ENCODE measurements at places on chromosomes 6 and 20.

- no peak for DNase-seq
Observed at GRCh38 chr6:138105446-138105845, 1.8 kb downstream of the PERP start.

- DNase-seq, result no peak
Observed at GRCh38 chr6:11223286-11223864, 9.1 kb downstream of the NEDD9 start.

DNA sequence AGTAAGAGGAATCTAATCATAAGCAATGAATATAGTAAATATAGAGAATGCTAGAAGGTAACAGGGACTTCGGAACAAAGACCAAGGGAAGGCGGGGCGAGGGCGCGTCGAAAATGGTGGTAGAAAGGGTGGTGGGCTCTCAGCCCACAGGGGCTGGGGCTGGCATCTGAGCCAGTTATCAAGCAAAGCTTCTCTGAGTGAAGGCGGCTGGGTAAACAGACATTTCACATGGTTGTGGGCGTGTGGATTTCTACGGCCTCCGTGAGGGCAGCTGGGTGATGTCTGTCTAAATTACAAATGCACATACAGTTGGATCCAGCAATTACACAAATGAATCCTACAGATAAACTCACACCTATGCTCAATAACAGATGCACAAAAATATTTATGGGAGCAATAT, 56.6 kb downstream of the TOX2 start:
- DNase-seq, result no peak

DNA sequence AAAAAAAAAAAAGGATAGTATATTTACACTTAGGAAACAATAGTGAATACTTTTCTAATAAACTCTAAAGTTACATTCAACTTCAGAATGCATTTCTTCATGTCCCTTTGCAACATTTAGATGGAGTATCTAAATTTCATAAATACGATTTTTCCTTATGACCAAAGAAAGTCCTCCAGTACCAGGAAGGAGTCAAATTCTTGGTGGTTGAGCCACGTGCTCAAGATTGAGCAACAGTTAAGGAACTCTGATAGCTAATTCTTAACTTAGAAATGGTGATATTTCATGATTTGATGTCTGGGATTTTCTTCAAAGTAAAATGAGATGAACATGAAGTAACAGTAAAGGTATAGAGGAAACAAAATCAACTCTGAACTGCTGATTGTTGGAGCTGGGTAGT, 92.7 kb downstream of the SASH1 start:
- no peak for DNase-seq

- DNase-seq, result peak; percentile 58
Observed at GRCh38 chr20:37392441-37393195, 46.7 kb downstream of the SRC start.

DNA sequence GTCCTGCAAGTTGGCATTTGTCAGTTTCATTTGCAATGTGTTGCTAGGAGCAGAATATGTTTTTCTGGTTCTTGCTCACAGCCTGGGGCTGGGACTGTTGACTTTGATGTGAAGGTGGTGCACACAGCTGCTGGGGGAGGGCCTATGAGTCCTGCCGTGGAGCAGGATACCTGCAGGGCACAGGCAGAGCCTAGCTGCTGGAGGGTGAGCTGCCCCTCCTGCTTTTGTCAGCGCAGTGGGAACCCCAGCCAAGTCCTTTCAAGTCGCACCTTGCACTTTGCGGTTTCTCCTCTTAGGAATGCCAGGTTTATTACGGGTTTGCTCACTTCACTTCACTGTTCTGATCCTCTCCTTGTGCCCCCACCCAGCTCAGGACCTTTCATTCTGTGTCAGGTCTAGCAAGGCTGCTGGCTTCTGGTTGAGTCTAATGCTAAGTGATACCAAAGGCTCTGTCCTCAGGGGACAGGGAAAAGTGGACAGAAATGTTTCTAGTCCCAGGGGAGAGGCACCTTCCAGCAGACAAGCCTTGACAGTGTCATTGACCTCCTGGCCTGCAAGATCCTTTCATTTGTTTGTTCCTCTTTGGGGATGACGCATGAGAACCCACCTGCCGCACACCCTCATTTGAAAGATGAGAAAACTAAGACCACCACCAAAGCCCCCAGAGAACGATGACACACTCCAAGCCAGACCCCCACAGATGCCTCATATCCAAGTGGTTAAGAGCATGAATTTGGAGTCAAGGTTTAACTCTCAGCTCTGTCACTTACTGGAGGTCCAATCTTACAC, 2.7 kb upstream of the SPO11 start:
- DNase-seq, result no peak

- DNase-seq, result peak; percentile 43
Observed at GRCh38 chr20:53163486-53163885, 191.3 kb downstream of the TSHZ2 start.

DNA sequence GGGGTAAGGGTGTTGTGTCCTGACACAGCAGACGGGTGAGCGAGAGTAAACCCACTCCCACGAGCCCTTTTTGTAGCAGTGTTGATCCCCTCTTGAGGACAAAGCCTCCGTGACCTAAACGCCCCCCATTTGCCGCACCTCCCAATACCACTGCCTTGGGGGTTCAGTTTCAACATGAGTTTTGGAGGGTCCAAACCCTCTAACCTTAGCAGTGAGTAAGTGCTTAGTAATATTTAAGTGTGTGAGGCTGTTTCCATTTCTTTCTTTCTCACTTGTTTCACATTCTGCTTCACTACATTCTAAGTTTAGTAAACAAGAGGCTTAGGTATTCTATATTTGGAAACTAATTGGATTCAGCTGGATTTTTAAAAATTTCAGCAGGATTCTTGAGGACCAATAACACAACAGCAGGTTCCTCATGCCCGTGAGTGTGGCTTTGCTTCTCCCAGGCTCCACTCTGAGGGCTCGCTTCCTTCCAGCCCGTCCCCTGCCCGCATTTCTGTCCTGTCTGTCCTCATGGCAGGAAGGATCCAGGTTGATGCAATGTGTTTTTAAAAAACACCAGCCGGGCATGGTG, 41.2 kb downstream of the SNX9 start:
- no peak for DNase-seq

GRCh38 chr6:33252759-33253158, 18.9 kb downstream of the VPS52 start:
- DNase-seq, result no peak
